ENCODE measurements at places on chromosomes 6 and 20.

GRCh38 chr6:113185299-113185698 is 671.8 kb upstream of the MARCKS start:
- DNase-seq: no peak

DNA sequence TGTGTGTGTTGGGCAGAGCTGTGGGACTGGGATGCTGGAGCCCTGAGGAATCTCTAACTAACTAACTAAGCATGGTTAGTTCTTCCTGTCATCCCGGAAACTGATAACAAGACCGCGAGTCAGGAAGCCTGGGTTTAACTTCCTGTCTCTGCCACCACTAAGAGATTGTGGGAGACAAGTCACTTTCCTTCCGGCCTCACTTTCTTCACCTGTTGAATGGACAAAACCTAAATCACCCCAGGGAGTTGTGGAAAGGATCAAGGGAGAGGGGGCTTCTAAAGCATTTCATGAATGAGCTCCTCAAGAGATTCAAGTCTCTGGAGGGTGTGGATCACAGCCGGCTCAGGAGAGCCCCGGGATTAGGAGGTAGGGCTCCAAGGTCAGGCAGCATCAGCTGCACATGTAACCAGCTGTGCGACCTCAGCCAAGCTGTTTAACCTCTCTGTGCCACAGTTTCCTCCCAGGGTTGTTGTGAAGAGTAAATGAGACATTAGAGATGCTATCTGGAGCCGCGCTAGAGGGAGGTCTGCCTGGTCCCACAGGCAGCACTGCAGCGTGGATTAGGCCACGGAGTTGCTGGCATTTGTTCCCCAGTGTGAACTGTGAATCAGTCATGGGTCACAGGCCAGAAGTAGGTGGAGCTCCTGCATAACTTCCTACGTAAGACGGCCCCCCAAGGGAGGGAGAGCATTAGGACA is 105.1 kb downstream of the TOX2 start:
- DNase-seq: no peak

DNA sequence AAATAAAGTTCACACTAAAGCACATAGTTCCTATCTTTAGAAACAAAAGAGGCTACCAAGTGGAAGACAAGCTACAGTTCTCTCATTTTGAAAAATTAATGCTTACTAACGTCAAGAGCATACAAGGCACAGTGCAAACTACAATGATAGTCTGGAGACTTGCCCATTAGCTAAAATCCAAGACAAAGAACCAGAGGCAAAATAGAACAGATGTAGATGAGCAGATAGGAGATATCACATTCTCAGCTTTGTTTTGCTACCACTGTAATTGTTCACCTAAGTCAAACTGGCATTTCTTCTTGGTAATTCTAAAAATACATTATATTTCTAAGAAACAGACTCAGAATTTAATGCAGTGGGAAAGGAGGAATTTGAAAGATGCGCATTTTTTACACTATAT is 5.2 kb downstream of the TMEM30A start:
- DNase-seq: no peak

GRCh38 chr6:116010790-116011401 is 49.8 kb downstream of the FRK start:
- DNase-seq: peak; percentile 44

DNA sequence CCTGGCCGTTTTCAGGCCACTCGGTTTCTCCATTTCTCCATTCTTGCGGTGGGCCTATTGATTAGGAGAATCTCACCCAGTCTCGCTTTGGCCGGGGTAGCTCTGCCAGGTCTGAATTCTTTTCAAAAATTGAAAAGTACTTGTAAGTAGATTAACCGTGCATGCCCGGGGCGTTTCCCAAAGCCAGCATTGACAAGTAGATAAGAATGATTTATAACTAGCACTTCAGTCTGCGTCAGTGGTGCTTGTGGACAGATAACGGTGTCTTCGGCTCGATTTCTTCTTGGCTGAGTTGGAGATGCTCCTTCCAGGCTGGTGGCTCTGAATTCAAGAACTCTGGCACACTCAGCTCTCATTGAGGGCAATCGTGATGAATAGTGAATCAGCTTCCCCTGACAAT is 29.0 kb downstream of the SLC24A3 start:
- no peak for DNase-seq

- no peak for DNase-seq
Observed at GRCh38 chr6:51167468-51167867, 348.8 kb downstream of the TFAP2B start.

GRCh38 chr6:38144365-38144945 is 324.9 kb downstream of the ZFAND3 start:
- no peak for DNase-seq

GRCh38 chr20:38181207-38181801 is 16.2 kb upstream of the TGM2 start:
- DNase-seq: no peak

- no peak for DNase-seq
Observed at GRCh38 chr6:89924231-89924630, 30.0 kb downstream of the GJA10 start.

DNA sequence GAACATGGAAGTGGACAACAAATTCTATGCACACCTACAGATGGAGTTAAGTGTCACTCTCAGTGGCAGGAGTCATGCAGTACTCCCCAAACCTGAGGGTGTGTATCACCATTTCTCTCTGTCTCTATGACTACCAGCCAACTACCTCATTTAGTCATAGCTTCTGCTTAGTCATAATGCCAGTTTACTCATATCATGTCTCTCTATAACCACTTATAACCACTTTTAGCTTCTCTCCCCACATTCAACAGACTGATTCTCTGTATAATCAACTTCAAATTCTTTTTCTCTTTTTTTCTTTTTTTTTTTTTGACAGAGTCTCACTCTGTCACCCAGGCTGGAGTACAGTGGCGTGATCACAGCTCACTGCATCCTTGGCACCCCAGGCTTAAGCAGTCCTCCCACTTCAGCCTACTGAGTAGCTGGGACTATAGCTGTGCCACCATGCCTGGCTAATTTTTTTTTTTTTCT is 13.8 kb upstream of the GTF3C6 start:
- DNase-seq: peak; percentile 64

DNA sequence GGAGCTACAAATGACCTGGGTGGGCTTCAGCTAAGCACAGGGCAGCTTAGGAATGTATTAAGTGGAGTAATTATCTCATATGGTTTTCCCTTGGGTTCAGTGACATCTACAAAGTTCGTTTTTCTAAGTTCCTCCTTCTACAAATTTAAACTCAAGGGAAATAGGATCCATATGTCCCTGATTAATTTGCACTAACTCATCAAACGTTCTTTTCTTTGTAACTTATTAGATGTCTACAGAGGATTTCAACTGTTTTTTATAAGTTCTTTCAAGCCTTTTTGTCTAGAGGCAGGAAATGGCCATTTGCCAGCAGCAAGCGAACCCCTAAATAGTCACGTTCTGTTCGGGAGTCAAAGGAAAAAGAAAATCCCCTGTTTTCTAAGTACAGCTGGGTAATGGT is 1060.3 kb downstream of the KIF16B start:
- DNase-seq: no peak

- no peak for DNase-seq
Observed at GRCh38 chr6:27672113-27672799, 199.4 kb upstream of the ZNF184 start.

DNA sequence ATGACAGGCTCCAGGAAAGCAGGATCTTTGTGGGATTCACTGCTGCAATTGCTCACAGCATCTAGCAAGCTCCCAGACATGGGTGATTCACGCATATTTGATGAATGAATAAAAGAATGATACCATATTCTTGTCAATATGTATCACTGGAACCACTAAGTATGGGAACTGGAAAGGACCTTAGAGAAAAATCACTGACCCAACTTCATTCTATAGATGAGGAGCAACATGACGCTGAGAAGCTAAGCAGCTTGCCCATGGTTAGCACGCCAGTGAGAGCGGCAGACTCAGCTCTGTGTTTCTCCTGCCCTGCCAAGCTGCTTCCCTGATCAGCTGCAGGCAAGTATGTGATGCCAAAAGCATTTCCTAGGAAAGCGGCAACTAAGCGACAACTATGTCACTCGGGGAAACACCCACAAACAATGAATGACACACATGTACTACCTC is 66.8 kb downstream of the PPP1R3G start:
- DNase-seq: peak; percentile 52

- no peak for DNase-seq
Observed at GRCh38 chr6:44537306-44538049, 150.0 kb downstream of the CDC5L start.

All from amniotic stem cell (primary cell).